ENCODE measurements at places on chromosomes 3 and 15.

DNA sequence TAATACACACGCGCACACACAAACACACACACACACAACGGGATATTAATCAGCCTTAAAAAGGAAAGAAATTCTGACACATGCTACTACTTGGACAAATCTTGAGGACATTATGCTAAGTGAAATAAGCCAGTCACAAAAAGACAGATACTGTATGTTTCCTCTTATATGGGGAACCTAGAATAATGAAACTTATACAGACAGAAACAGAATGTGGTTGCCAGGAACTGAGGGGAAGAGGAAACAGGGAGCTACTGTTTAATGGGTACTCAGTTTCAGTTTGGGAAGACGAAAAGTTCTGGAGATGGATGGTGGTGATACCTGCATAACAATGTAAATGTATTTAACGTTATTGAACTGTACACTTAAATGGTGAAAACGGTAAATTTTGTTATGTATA lies 20.2 kb downstream of the ICE2 start:
- no peak for DNase-seq

GRCh38 chr3:59481776-59482400 lies 432.1 kb upstream of the CFAP20DC start:
- DNase-seq = no peak

- no peak for DNase-seq
Measured at GRCh38 chr3:114259566-114259965, 22.2 kb upstream of the ZNF80 start.

GRCh38 chr15:70016511-70016994 lies 81.2 kb downstream of the TLE3 start:
- no peak for DNase-seq

DNA sequence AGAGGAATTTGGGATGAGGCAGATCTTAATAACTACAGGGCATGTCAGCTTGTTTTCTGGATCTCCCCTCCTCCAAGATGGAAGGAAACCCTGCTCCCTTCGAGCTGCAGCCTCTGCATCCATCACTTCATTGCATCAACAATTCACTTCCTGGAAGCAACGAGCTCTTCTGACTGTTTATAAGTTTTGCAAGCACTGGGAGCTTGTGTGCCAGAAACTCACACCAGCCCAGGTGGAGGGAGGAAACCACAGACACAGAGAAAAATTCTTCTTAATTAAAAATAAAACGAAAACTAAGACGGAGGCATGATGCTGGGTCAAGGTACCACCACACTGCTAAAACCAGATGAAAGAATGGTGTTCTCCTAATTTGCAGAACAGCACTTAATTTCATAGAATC lies 10.6 kb downstream of the LRIG1 start:
- no peak for DNase-seq
